ENCODE measurements at places on chromosomes 5 and 9. TPM values are rescaled to one million over a fixed set of nuclear protein-coding genes. Genes with fewer than 3 reads are reported as not detected.

The EIF4E1B gene
- total RNA-seq, result not detected

The GPX3 gene
- total RNA-seq, result 2.7 TPM

The SLC31A2 gene
- 6.4 TPM for total RNA-seq

The TMEM174 gene
- not detected for total RNA-seq

The POU5F2 gene
- under 0.01 TPM for total RNA-seq

The TAF11L5 gene
- total RNA-seq, result not detected

The FLT4 gene
- total RNA-seq, result 0.45 TPM

The TMEM8B gene
- 4.3 TPM for total RNA-seq

The FBXO10 gene
- total RNA-seq, result 5.7 TPM
